Epithelial cell of proximal tubule (primary cell): ENCODE measurements at places on chromosomes 6 and 20. TPM values are rescaled to one million over a fixed set of nuclear protein-coding genes. Genes with fewer than 3 reads are reported as not detected.

DNA sequence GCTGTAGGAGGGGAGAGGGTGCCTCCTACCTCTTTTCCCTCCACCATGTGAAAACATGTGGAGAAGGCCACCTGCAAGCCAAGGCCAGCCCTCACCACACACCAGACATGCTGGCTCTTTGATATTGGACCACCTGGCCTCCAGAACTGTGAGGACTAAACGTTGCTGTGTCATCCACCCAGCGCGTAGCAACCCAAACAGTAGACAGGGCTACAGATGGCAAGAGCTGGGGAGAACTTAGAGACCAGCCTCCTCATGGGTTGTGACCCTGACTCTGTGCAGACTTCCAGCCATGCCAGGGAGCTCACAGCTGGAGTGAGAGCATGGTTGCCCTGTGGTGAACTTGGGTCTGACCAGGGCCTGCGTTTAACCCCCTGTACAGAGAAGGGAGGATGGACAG, 195.9 kb upstream of the CST7 start:
- DNase-seq: no peak

DNA sequence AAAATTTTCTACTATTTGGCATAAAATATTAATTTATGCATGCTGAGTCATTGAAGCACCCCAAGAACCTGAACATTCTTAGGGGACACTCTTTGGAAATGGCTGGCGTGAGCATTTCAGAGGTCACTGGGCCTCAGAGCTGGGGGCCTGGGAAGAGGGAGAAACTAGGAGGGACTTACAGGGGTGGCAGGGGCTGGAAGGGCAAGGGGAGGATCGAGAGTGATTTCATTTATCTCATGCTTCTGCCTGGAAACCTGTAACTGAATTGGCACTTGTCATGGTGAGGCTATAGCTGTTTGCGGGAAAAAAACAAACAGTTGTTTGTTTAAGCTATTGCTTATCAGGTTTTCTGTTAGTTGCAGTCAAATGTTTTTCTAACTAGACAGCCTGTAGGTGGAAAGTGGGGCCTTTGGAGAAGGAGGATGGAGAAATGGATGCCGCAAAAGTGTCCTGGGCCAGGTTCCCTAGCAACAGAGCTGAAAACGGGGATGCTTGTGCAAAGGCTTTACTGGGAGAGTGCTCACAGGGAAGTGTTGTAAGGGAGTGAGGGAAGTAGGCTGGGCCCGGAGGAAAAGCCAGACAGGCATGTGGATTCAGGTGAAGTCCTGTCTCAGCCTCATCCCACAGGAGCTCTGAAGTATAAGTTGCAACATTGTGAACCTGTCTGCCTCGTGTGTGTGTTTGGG, 36.4 kb upstream of the KAT14 start:
- DNase-seq: no peak

- DNase-seq: no peak
Observed at GRCh38 chr6:12605888-12606345, 110.7 kb upstream of the PHACTR1 start.

DNA sequence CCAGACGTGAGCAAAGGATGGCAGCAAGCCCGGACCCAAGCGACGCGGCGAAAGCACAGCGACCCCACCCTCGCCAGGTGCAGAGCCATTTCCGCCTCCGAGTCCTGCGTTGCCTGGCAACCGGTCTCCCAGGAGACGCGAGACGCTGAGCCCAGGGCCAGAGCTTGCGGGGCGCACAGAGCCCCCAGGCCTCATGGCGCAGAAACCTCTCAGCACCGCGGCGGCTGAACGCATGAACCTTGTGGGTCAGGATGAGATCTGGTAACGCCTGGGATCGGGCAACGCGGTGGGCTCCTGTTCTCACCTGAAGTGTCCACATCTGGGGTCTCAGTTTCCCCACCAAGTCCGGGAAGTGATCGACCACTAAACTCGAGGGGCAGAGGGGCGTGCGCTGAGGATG, 77.7 kb downstream of the ANKRD60 start:
- DNase-seq: no peak

GRCh38 chr6:108841377-108841855, 6.8 kb upstream of the ARMC2 start:
- no peak for DNase-seq

- no peak for DNase-seq
Observed at GRCh38 chr6:4348462-4349112, 213.2 kb upstream of the ECI2 start.

GRCh38 chr6:142822383-142822782, 122.6 kb downstream of the HIVEP2 start:
- DNase-seq: no peak

DNA sequence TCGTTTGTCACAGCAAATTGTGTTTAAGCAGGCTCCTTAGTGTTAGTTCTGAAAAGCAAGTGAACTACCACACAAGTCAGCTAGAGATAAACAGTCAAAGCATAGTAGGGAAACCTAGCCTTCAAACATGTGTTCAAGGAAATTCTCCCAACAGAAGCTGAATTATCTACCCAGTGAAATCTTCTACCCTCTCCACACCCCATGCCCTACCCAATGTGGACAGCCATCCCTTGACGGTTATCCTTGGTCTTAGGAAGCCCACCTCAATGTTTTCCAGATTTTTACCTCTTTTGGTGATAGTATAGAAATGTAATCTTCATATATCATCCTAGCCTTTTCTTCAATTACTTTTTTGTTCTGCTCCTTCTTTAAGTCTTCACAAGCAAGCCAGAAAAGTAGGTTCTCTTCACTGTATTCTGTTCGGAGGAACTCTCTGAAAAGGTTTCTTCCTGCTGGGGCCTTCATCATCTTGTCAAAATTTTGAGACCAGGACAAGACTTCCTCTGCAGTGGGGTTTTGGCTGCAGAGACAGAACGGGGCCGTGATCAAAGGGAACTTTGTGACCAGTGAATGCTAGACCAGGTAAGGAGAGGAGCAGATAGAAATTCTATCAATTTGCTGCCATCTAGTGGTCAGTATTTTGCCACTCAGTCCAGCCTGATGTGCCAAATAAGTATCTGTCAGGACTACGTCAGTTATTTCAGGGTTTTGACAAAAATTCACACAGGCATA, 21.6 kb upstream of the MTRF1L start:
- no peak for DNase-seq

GRCh38 chr6:22113026-22113766, 183.6 kb downstream of the PRL start:
- peak; percentile 97 for DNase-seq

GRCh38 chr6:98514073-98514720, 320.2 kb upstream of the POU3F2 start:
- DNase-seq: no peak

GRCh38 chr20:50721881-50722281, 9.5 kb upstream of the PARD6B start:
- no peak for DNase-seq

DNA sequence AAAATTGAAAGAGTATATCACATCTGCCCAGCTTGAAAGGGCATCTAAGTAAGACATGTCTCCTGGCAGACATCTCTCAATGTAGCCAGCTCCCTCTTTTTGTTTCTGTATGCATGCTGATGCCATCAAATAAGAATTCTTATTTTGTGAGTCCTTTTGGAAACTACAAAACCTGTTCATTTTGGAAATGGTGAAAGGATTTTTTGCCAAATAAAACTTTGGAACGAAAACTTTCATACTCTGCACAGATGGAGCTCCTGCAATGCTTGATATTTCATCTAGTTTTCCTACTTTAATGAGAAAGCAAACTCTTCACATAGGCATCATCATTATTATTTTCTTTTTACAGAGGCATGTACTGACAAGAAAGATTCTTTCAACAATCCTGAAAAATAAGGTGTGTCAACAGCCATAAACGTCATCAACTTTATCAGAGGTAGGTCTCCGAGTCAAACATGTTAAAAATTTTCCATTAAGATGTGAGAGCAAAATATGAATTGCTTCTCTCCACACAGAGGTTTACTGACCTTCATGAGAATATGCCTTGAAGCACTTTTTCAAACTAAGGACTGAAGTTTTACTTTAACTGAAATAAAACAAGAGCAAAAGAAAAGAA, 26.2 kb upstream of the CMTR1 start:
- no peak for DNase-seq

DNA sequence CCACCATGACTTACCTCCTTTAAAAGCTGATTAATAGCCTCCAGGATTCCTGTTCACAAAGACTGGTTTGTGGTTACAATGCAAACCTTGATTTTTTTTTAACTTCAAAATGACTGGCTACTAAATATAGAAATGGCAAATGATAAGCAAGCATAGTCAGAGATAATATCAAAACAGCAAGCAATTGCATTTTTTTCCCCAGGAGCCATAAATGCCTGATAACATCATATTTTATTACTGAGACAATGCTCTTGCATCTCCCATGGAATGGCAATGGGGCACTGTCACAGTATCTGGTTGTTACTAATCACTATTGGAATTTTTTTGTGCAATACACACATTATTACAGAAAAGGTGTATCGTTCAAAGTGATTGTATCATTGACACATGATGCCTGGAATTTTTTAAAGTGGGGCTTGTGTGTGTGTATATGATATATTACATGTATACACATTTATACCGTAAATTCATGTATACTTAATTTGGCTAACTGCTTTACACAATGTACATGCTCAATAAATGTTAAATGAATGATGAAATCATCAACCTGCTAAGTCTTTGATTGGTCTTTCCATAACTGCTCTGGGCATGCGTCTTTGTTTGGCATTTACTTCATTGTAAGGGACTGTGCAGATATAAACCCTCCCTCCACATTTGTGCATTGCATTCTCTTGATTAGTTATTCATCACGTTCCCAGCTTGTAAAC, 980 bp upstream of the SALL4 start:
- no peak for DNase-seq

GRCh38 chr6:116662202-116662601, 6.4 kb downstream of the ZUP1 start:
- no peak for DNase-seq

- DNase-seq: no peak
Observed at GRCh38 chr6:26536571-26537159, 1.5 kb upstream of the HMGN4 start.

GRCh38 chr6:157877573-157878438, 54.8 kb downstream of the SNX9 start:
- DNase-seq: no peak

DNA sequence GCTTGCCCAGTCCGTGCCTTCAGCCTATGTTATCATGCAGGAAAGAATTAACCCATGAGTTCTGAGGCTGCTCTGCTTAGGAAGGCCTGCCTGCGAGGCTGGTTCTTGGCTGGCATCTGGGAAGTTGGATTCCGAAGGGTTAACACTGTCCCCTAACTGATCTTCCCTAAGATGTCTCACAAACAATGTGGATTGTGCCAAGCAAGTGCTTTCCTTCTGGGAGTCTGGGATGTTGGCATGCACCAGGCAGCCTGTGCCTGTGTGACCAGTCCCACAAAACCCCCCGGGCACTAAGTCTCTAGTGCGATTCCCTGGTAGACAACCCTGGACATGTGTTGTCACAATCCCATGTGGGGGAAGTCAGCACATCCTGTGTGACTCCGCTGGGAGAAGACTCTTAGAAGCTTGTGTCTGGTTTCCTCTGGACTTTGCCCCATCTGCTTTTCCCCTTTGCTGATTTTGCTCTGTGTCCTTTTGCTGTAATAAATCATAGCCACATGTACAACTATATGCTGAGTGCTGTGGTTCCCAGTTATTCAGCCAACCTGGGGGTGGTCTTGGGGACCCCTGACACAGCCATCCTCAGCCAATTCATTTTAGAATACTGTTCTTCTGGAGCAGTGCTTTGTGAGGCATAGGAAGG, 83.8 kb downstream of the SLC22A23 start:
- DNase-seq: no peak

DNA sequence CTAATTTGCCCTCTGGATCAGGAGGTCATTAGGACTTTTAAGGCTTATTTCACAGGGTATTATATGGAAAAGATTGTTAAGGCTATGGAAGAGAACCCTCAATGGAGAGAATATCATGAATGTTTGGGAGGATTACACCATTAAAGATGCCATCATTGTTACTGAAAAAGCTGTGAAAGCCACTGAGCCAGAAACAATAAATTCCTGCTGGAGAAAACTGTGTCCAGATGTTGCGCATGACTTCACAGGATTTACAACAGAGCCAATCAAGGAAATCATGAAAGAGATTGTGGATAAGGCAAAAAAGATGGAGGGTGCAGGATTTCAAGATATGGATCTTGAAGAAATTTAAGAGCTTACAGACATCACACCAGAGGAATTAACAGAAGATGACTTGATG, 798.3 kb upstream of the SLC35B3 start:
- DNase-seq: peak; percentile 52

DNA sequence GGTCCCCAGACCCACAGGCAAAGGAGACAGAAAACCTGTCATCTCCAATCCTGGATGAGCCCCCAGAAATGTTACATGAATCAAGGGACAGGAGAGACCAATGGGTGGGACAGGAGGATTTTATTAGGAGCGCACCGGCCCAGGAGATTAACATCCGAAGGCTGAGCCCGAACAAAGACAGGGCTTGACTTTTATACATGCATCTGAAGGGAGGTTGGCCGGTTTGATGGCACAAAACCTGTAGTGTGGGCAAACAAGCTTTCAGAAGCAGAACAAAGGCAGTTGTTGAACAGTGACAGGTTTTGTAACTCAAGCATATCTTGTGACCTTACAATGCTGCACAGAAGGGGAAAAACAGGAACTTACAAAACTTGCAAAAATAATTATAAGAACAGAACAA, 83.9 kb upstream of the GPR6 start:
- DNase-seq: no peak

GRCh38 chr20:23096986-23097520, 10.9 kb upstream of the CD93 start:
- no peak for DNase-seq

- DNase-seq: no peak
Observed at GRCh38 chr6:10719296-10719963, 3.4 kb upstream of the TMEM14C start.

GRCh38 chr20:21840991-21841390, 135.5 kb downstream of the PAX1 start:
- no peak for DNase-seq

GRCh38 chr6:73248192-73248903, 14.6 kb downstream of the KHDC1 start:
- DNase-seq: no peak

DNA sequence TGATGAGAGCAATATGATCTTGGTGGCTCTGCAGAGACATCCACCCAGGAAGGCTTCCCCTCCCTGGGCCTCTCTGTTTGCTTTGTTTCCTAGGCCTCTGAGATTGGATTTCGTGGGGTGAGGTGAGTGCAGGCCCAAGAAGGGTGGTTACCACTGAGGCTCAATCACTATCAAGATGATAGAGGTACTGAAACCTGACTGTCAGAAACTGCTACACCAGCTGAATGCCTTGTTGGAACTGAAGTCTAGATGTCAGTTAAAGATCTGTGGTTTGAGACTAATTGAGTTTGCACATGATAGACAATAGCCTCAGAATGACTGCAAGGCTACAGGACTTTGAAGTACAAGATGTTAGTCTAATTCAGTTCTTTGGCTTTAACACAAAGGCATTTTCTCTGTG, 15.2 kb downstream of the VNN1 start:
- no peak for DNase-seq

Gene CYP24A1
- 0.80 and 1.5 TPM in 2 replicates for total RNA-seq

Gene FKBP1A
- total RNA-seq: 129 and 188 TPM in 2 replicates

Gene WFDC5
- not detected in 2 replicates for total RNA-seq

Gene CBLN4
- not detected in 2 replicates for total RNA-seq

Gene C6orf15
- 0.29 and 0.43 TPM in 2 replicates for total RNA-seq

Gene TMEM217
- 0.80 and 0.86 TPM in 2 replicates for total RNA-seq

Gene PBOV1
- total RNA-seq: not detected in 2 replicates

Gene DHX16
- 41.5 and 52.0 TPM in 2 replicates for total RNA-seq

Gene GPR31
- not detected in 2 replicates for total RNA-seq

Gene HSPA1L
- total RNA-seq: 0.29 and 0.35 TPM in 2 replicates

Gene ID1
- total RNA-seq: 237 and 302 TPM in 2 replicates

Gene TCP11
- 0.29 TPM in 1 of 2 replicates, not detected in the other for total RNA-seq

Gene TAGAP
- 0.12 TPM in 1 of 2 replicates, not detected in the other for total RNA-seq

Gene ORC3
- total RNA-seq: 28.4 and 29.7 TPM in 2 replicates

Gene SCAND1
- 117 and 136 TPM in 2 replicates for total RNA-seq

Gene ELOVL5
- total RNA-seq: 55.9 and 101 TPM in 2 replicates
